ENCODE measurements at places on chromosomes 3 and 15.

- H3K4me1 ChIP-seq: peaks cover 38% of the 10 kb centered on the region
- peaks cover 3% of the 10 kb centered on the region for H3K27me3 ChIP-seq
- H3K27ac ChIP-seq: no peak overlapping the region
- no peak for DNase-seq
- peaks cover 7% of the 10 kb centered on the region for H3K36me3 ChIP-seq
- no peak overlapping the region for H3K4me3 ChIP-seq
Measured at GRCh38 chr3:192855434-192855833, 62.2 kb downstream of the MB21D2 start.

- no peaks in the 10 kb centered on the region for H3K27me3 ChIP-seq
- H3K36me3 ChIP-seq: peaks cover 21% of the 10 kb centered on the region
- DNase-seq: no peak
- H3K4me1 ChIP-seq: peaks cover 75% of the 10 kb centered on the region
- peak overlapping the region; percentile 35 for H3K4me3 ChIP-seq
- H3K27ac ChIP-seq: peak overlapping the region; percentile 82
Measured at GRCh38 chr3:32428092-32429068, 36.7 kb downstream of the CMTM7 start.

DNA sequence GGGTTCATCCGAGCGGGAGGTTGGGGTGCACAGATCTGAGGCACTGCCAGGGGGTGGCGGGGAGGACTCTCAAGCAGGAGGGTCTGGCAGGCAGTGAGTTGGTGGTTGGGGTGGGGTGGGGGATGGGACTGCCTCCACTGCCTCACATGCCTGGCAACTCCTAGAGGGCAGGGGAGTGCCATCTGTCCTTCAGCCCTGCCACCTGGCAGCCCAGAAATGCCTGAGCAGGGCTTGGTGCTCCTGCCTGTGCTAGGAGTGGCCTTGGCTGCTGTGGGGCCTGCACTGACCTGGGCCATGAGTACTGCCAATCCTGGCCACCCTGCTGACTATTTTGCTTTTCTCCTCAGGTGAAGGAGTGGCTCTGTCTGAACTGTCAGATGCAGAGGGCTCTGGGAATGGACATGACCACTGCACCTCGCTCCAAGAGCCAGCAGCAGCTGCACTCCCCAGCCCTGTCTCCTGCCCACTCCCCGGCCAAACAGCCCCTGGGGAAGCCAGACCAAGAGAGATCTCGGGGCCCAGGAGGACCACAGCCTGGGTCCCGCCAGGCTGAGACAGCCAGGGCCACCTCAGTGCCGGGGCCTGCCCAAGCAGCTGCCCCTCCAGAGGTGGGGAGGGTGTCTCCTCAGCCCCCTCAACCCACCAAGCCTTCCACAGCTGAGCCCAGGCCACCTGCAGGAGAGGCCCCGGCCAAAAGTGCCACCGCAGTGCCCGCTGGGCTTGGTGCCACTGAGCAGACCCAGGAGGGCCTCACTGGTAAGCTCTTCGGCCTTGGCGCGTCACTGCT is 32.0 kb upstream of the APEH start:
- no peaks in the 10 kb centered on the region for H3K27me3 ChIP-seq
- H3K36me3 ChIP-seq: no peaks in the 10 kb centered on the region
- H3K4me3 ChIP-seq: no peak overlapping the region

- H3K27ac ChIP-seq: no peak overlapping the region
- no peaks in the 10 kb centered on the region for H3K27me3 ChIP-seq
- no peak for DNase-seq
Measured at GRCh38 chr3:49629866-49630265, 44.3 kb upstream of the APEH start.

GRCh38 chr15:70299931-70300869 is 202.5 kb upstream of the TLE3 start:
- peaks cover 19% of the 10 kb centered on the region for H3K27me3 ChIP-seq
- H3K36me3 ChIP-seq: no peaks in the 10 kb centered on the region
- H3K4me3 ChIP-seq: no peak overlapping the region
- H3K27ac ChIP-seq: no peak overlapping the region

GRCh38 chr15:72037321-72037720 is 80.6 kb downstream of the MYO9A start:
- H3K4me3 ChIP-seq: no peak overlapping the region
- H3K36me3 ChIP-seq: peaks cover 9% of the 10 kb centered on the region
- no peaks in the 10 kb centered on the region for H3K27me3 ChIP-seq
- peaks cover 5% of the 10 kb centered on the region for H3K4me1 ChIP-seq

GRCh38 chr15:27855137-27855536 is 244.0 kb downstream of the OCA2 start:
- H3K36me3 ChIP-seq: no peaks in the 10 kb centered on the region
- H3K27ac ChIP-seq: no peak overlapping the region
- H3K4me1 ChIP-seq: no peaks in the 10 kb centered on the region

- no peak overlapping the region for H3K27ac ChIP-seq
- DNase-seq: no peak
- no peak overlapping the region for H3K4me3 ChIP-seq
- H3K36me3 ChIP-seq: no peaks in the 10 kb centered on the region
- H3K4me1 ChIP-seq: peaks cover under 1% of the 10 kb centered on the region
Measured at GRCh38 chr15:65087873-65088642, 11.5 kb downstream of the KBTBD13 start.

DNA sequence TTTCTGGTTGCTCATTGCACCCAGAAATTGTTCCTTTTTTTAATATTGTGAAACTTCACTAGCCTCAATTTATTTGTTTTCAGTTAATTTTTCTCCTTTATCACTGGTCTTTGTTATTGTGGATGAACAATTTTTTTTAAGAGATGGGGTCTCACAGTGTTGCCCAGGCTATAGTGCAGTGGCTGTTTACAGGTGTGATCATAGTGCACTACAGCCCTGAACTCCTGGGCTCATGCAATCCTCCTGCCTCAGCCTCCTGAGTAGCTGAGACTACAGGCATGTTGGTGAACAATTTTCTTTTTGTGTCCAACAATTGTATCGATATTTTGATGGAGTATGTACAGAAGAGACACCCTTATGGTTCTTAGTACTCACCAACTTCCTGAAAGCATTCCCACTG is 26.3 kb downstream of the BLM start:
- no peak overlapping the region for H3K27ac ChIP-seq
- no peak overlapping the region for H3K4me3 ChIP-seq
- DNase-seq: no peak
- no peaks in the 10 kb centered on the region for H3K27me3 ChIP-seq
- peaks cover 57% of the 10 kb centered on the region for H3K36me3 ChIP-seq

- H3K36me3 ChIP-seq: peaks cover 19% of the 10 kb centered on the region
- peaks cover 33% of the 10 kb centered on the region for H3K4me1 ChIP-seq
- H3K27me3 ChIP-seq: no peaks in the 10 kb centered on the region
- no peak overlapping the region for H3K4me3 ChIP-seq
- H3K27ac ChIP-seq: no peak overlapping the region
- DNase-seq: no peak
Measured at GRCh38 chr3:48949376-48949717, 30.7 kb downstream of the ARIH2 start.

- H3K36me3 ChIP-seq: no peaks in the 10 kb centered on the region
- H3K27ac ChIP-seq: no peak overlapping the region
- H3K27me3 ChIP-seq: no peaks in the 10 kb centered on the region
- no peak overlapping the region for H3K4me3 ChIP-seq
Measured at GRCh38 chr3:7927015-7927414, 574.6 kb upstream of the LMCD1 start.

GRCh38 chr3:169509359-169509758 is 154.2 kb downstream of the MECOM start:
- H3K27ac ChIP-seq: no peak overlapping the region
- DNase-seq: no peak
- peaks cover 11% of the 10 kb centered on the region for H3K4me1 ChIP-seq
- no peak overlapping the region for H3K4me3 ChIP-seq
- H3K36me3 ChIP-seq: no peaks in the 10 kb centered on the region

DNA sequence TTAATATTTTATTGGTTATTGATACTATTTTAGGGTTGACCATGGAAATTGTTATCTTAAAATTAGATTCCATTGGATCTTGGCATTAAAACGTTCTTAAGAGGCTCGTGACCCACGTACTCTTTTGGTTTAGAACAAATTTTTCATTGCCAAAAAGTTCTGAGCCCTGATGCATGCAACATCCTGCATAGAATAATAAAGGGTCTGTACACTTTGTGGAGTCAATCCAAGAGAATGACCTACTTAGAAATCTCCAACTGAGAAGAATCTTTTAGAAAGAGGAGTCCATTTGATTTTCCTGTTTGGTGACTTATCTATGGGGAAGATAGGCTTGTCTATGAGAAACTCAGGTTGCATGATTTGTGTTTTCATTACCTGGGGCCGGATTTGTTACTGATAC is 404.2 kb upstream of the RGMA start:
- H3K27ac ChIP-seq: no peak overlapping the region
- H3K36me3 ChIP-seq: no peaks in the 10 kb centered on the region
- no peaks in the 10 kb centered on the region for H3K4me1 ChIP-seq
- no peaks in the 10 kb centered on the region for H3K27me3 ChIP-seq

DNA sequence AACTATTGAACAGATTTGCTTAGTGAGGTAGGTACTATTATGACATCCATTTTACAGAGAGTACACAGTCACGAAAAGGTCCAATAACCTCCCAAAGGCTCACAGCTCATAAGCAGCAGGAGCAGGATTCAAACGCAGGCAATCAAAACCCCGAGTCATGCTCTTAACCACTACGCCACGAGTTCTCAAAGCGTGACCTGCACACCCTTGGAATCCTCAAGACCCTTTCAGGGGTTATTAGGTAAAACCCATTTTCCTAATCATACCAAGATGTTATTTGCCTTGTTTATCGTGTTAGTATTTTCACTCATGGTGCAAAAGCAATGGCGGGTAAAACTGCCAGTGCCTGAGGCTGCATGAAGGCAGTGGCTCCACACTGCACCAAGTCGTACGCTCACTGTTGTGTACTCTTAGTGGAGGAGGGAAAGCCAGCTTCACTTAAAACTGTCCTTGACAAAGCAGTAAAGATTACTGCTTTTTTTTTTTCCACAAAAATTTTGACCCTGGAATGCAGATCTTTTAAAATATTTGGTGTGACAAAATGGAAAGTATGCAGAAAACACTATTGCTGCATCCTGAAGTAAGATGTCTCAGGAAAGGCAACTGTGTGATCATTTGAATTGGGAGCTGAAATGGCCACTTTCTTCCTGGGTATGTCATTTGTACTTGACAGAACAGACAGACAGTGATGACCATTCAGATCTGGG is 96.1 kb downstream of the IGF2BP2 start:
- no peak for DNase-seq
- H3K4me1 ChIP-seq: no peaks in the 10 kb centered on the region
- H3K36me3 ChIP-seq: no peaks in the 10 kb centered on the region
- H3K27ac ChIP-seq: no peak overlapping the region

DNA sequence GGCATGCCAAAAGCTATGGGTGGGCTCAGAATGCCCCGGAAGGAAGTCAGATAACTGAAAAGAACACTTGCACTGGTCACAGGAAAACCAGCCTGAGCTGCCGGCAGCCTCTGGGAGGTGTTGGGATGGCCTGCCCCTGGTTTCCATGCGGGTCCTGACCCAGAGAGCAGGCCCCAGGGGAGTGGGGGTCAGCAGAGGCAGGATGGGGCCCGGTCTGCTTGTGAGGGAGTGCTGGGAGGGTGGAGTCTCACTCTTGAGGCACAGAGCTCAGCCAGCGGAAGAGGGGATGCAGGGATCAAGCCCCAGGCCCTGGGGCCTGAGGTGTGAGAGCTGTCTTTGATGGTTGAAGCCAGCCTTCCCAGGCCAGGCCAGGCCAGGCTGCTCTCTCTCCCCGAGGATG is 2.4 kb upstream of the RPUSD3 start:
- peaks cover 16% of the 10 kb centered on the region for H3K4me1 ChIP-seq
- DNase-seq: no peak
- H3K27ac ChIP-seq: no peak overlapping the region
- no peak overlapping the region for H3K4me3 ChIP-seq

- no peak overlapping the region for H3K4me3 ChIP-seq
- no peaks in the 10 kb centered on the region for H3K36me3 ChIP-seq
- DNase-seq: no peak
Measured at GRCh38 chr3:107458871-107459270, 63.9 kb upstream of the BBX start.

- no peak overlapping the region for H3K4me3 ChIP-seq
- peaks cover 4% of the 10 kb centered on the region for H3K4me1 ChIP-seq
- DNase-seq: no peak
Measured at GRCh38 chr3:141915766-141916165, 39.3 kb downstream of the ATP1B3 start.

DNA sequence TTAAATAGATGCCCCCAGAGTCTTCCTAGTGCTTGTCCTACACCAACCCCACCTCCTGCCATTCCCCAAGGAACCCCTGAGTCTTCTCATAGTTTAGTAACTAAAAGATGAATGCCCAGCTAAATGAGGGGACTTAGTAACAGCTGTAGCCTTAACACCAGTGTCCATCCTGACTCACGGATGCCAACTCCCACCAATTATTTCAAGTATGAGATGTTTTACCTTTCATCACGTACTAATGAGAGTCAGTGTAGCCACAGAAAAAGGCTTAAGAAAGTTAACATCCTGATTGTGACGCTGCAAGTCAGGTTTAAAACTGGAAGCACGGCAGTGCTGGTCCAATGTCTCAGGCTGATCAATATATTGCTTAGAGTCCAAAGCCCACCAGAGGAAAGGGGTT is 109.9 kb downstream of the FMN1 start:
- H3K4me3 ChIP-seq: no peak overlapping the region
- DNase-seq: no peak
- H3K27ac ChIP-seq: no peak overlapping the region
- peaks cover 9% of the 10 kb centered on the region for H3K27me3 ChIP-seq
- no peaks in the 10 kb centered on the region for H3K4me1 ChIP-seq
- no peaks in the 10 kb centered on the region for H3K36me3 ChIP-seq

DNA sequence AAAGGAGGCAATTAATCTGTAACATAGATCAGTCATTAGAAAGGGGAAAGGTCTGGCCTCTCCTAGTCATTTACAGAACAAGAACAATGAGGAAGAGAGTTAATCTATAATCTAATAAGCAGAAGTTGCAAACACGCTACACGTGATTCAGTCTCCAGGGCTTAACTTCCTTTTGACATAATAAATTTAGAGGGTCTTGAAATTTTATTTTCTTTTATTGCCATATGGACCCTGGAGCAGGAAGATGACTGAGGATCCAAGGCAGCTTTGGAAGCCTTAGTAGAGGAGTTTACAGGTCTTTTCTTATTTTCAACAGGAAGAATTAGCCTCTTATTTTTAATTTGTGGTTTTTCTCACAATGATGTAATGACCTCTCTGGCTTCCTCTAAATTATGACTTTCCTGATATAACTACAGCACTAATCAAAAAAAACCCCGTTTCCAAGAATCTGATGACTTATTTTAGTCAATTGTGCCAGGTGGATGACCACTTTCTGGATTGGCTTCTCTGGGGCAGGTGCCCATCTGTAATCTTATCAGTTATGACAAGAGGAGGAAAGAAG is 32.2 kb downstream of the ADGRG7 start:
- no peak overlapping the region for H3K4me3 ChIP-seq
- peaks cover 14% of the 10 kb centered on the region for H3K27me3 ChIP-seq
- H3K4me1 ChIP-seq: peaks cover 11% of the 10 kb centered on the region
- no peak overlapping the region for H3K27ac ChIP-seq
- no peaks in the 10 kb centered on the region for H3K36me3 ChIP-seq

GRCh38 chr15:61943992-61944391 is 116.3 kb downstream of the VPS13C start:
- H3K27me3 ChIP-seq: no peaks in the 10 kb centered on the region
- no peak overlapping the region for H3K4me3 ChIP-seq
- H3K36me3 ChIP-seq: peaks cover 38% of the 10 kb centered on the region
- H3K4me1 ChIP-seq: no peaks in the 10 kb centered on the region
- DNase-seq: no peak

Data from activated T-helper 2 cell treated with anti-CD3 and anti-CD28 coated beads, Interferon-gamma antibody, Interleukin-2, Interleukin-4, amounts not matched to agents 10 μg/mL and 5 μg/mL and 100 μg/mL, durations not matched to agents 14 hours and 24 hours and 36 hours (primary cell).